ENCODE measurements at places on chromosomes 12 and 14. TPM values are rescaled to one million over a fixed set of nuclear protein-coding genes. Genes with fewer than 3 reads are reported as not detected.

GRCh38 chr12:75666126-75666938 is 154.9 kb upstream of the KRR1 start:
- no peak for DNase-seq

- DNase-seq, result no peak
Measured at GRCh38 chr12:110245369-110245772, 35.7 kb upstream of the ATP2A2 start.

DNA sequence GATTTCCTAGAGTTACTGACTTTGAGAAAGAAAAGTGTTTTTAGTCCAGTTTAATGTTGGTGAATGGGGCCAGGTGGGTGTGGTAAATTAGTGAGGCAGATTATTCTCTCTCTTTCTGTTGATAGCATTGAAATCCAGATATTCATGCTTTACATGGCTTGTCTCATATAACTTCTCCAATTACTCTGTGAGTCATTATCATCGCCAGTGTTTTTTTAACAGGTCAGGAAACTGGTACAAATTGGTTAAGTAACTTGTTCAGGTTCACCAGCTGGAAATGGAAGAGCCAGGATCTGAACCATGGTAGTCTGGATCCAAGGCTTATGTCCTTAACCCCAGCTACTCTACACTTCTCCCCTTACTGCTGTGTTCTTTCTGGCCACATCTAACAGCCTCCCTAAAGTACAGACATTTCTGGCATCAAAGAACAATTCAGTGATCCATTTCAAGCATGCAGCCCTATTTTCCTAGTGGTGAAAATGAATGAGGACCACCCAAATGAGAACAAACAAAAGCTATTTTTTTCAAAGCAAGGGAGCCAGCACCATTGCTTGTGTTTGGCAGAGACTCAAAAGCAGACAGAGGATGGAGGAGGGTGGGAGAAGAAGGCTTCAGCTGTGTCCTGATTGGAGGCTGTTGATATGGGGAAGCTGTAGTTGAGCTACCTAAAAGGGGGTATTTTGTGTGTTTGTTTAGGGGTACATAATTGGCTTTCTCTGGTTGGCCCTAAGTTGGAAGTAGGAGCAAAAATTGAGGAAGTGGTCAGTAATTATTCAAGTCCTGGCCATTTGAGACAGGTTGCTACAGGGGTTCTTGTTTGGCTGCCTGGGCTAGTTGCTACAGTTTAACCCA is 1.7 kb downstream of the IRAK3 start:
- no peak for DNase-seq

DNA sequence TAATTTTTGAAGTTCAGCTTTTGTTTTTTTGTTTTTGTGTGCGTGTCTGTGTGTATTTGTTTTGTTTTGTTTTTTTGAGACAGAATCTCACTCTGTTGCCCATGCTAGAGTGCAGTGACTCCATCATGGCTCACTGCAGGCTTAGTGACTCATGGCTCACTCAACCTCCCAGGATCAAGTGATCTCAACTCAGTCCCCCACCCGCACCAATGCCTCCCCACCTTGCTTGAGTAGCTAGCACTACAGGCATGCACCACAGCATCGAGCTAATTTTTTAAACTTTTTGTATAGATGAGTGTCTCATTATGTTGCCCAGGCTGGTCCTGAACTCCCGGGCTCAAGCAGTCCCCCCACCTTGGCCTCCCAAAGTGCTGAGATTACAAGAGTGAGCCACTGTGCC is 981.4 kb downstream of the BCL11B start:
- DNase-seq, result no peak

The TAS2R50 gene
- 1.1 TPM for total RNA-seq

- no peak for DNase-seq
Measured at GRCh38 chr12:94046626-94047410, 101.6 kb upstream of the PLXNC1 start.

The FLVCR2 gene
- total RNA-seq, result 2.2 TPM

- DNase-seq, result no peak
Measured at GRCh38 chr12:98612696-98613334, 19.3 kb downstream of the SLC25A3 start.

DNA sequence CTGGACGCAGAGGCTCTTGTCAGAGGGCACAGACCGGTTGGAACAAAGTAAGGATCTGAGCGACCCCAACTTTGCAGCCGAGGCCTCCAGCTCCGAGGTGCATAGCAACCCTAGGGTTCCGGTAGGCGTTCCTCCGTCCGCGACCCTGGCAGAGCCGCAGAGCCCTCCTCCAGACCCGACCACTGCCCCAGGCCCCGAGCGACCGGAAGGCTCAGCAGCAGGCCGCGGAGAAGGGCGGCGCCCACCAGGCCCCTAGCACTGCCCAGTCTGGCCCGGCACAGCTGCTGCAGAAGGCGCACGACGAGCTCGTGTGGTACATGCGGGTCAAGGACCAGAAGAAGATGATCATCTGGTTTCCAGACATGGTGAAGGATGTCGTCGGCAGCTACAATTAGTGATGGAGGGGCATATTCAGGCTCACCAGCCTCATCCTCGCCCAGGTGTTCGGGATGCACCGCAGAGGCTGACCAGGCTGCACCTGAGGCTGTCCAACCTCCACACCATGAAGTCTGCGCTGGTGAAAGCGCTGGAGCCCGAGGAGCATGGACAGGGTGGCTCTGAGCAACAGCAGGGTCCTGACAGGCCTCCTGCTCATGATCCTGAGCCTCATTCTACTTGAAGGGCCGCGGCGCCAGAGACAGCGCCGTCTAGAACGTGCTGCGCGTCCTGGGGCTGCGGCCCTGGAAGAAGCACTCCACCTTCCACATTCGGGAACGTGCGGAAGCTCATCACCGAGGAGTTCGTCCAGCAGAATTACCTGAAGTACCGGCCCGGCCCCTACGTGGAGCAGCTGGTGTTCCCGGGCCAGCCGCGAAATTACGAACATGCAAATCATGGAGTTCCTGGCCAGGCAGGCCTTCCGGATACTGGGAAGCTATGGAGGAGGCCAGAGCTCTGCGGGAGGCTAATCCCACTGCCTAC is 24.5 kb downstream of the CAPS2 start:
- DNase-seq, result no peak
